Tibial nerve (tissue), 4 donors: ENCODE measurements at places on chromosomes 3 and 15. TPM values are rescaled to one million over a fixed set of nuclear protein-coding genes. Genes with fewer than 3 reads are reported as not detected.

DNA sequence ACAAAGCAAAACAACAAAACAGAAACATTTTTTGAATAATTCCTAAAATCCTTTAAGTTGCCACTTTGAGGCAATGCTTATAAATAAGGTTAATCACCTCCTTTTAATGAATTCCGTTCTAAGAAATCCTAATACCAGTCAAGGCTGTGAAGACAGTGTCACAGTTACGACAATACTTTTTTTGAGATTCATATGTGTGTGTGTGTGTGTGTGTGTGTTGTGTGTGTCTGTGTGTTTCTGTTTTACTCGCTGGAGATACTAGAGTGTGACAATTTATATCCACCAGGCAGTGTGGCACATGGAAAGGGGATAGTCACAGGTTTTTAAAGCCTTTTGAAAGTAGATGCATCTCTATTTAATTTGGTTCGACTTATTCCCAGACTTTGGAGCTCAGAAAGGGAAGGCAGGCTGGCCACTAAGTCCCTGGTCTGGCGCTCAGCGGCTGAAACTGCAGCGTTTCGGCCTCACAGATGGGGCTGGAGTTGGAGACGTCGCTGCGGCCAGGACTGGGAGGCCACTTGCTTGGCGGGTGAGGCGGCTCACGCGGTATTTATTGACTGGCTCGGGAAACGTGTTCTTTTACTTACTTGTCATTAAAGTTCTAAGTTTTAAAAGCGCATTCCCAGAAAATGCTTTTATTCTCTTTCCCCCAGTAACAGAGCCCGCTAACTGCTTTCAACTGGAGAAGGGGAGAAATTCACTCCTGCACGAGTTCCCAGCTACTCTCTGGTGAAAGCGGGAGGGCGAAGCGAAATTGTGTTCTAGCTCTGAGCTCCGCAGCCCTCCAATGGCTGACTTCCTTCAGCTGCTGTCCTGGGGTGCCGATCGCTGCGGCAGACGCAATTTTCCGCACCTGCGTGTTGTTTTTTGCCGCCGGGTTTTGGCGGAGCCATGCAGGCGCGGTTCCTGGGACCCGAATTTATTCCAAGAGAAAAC lies 13.7 kb downstream of the ZIC1 start:
- DNase-seq: no peak

- no peak for DNase-seq
Measured at GRCh38 chr3:169790687-169791429, 17.7 kb downstream of the MYNN start.

DNA sequence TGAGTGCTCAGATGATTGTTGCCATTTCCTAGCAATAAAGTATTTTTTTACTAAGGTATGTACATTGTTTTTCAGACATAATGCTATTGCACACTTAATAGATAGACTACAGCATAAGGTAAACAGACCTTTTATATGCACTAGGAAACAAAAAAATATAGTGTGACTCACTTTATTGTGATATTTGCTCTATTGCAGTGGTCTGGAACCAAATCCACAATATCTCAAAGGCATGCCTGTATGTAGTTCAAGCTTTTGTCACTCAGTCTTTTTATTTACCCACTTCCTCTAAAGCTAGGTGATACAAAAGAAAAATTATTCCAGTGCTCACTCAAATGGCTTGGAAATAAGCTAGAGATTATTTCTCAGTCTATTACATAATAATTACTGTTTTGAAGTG lies 209.9 kb upstream of the VEPH1 start:
- no peak for DNase-seq

- DNase-seq: no peak
Measured at GRCh38 chr15:68590721-68591389, 12.1 kb downstream of the CORO2B start.

- no peak for DNase-seq
Measured at GRCh38 chr3:133301194-133301593, 98.7 kb upstream of the BFSP2 start.

GRCh38 chr3:54094926-54095325 lies 27.4 kb upstream of the CACNA2D3 start:
- DNase-seq: no peak

- DNase-seq: no peak
Measured at GRCh38 chr15:28950916-28951315, 65.1 kb downstream of the APBA2 start.

DNA sequence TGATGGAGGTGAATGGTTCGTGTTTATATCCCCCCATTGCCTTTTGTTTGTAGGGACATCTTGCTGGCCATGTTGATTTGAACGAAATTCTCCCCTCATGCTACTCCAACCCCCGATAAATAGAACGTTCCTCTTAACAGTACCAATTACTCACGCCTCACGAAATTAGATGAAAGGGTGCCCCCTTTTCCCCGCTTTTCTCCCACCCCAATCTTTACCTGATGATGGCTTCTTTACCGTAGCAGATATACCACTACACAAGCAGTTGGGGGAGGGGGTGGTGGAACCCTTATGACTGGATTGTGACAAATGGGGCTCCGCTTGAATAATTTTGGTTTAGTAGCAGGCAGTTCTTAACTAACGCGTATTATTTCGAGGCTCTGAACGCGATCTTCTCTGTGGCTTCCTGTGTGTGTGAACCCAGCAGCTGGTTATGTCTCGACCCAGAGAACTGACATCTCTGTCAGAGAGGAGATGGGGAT lies 1.1 kb downstream of the PIAS1 start:
- DNase-seq: no peak

GRCh38 chr3:152334761-152335160 lies 66.0 kb downstream of the MBNL1 start:
- no peak for DNase-seq

- DNase-seq: no peak
Measured at GRCh38 chr3:53884623-53885022, 2.7 kb upstream of the ACTR8 start.

GRCh38 chr15:33543957-33544356 lies 233.2 kb downstream of the RYR3 start:
- DNase-seq: no peak

Gene GREM1
- not detected for total RNA-seq

Gene CKMT1B
- not detected for total RNA-seq

Gene HYPK
- total RNA-seq: 27.6 TPM

Gene KY
- total RNA-seq: 2.2 TPM

Gene TM4SF4
- not detected for total RNA-seq
